Renal pelvis (tissue), 12 donors: ENCODE measurements at places on chromosomes 4 and X. TPM values are rescaled to one million over a fixed set of nuclear protein-coding genes. Genes with fewer than 3 reads are reported as not detected.

Gene MAGEA2B
- polyA plus RNA-seq: not detected

Gene MAGED4B
- 85.4 TPM for polyA plus RNA-seq

Gene LRIT3
- polyA plus RNA-seq: 0.99 TPM

Gene DCLK2
- 12.7 TPM for polyA plus RNA-seq

Gene BCOR
- 53.9 TPM for polyA plus RNA-seq

Gene DNAAF6
- polyA plus RNA-seq: 0.10 TPM

Gene RHOXF2
- polyA plus RNA-seq: 0.13 TPM

Gene GPRASP1
- 16.3 TPM for polyA plus RNA-seq

Gene NHS
- 26.8 TPM for polyA plus RNA-seq

DNA sequence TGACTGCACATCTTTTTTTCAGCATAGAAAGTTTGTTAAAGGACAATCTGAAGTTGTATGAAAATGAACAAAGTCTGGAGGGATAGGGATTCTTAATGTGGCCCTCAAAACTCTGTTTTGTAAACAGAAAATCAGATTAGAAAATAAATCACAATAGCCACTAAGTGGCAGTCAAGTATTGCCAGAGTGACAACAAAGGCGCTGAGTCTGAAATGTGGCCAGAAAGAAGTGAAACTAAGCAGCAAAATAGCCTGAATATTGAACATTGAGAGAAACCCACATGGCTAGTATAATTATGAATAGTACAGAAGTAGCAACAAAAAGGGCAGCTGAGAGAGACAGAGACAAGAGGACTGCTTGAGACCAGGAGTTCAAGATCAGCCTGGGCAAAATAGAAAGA, 81.1 kb upstream of the CT45A1 start:
- no peak for DNase-seq

GRCh38 chrX:103687696-103688201, 1.2 kb upstream of the MORF4L2 start:
- DNase-seq: peak; percentile 88

DNA sequence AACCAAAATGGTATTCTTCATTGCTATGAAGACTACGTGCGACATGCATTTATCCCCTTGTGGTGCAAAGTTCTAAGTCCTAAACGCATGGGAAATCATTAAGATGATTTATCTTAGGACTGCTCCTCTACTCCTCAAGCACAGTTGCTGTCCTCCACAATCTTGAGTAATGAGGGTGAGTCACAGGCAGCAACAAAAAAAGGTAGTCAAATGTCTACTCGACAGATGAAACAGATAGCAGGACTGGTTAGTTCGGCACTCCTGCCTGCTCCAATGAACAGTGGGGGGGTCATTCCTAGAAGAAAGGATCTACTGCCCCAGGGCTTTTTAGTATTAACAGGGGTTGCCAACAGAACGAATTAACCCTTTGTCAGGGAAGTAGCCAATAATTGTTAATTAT, 233.7 kb upstream of the FGF13 start:
- DNase-seq: no peak

- peak; percentile 16 for DNase-seq
Observed at GRCh38 chr4:184471881-184472613, 2.3 kb downstream of the IRF2 start.

DNA sequence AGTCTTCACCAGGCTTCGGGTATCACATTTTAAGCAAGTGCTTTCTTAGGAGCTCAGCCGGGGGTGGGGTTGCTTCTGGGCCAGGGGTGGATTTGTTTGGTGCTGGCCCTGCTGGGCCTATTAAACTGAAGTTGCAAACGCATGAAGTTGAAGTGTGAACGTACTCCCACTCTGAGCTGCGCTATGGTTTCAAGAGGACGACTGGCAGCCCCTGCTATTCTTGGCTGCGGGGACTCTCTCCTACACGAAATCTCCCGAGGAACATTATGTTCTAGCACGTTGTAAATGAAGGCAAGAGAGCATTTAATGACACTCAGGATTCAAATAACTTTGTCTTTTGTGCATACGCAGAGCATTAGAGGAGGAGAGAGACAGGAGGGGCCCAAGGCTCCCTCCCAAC, 401.3 kb upstream of the BOD1L1 start:
- no peak for DNase-seq

DNA sequence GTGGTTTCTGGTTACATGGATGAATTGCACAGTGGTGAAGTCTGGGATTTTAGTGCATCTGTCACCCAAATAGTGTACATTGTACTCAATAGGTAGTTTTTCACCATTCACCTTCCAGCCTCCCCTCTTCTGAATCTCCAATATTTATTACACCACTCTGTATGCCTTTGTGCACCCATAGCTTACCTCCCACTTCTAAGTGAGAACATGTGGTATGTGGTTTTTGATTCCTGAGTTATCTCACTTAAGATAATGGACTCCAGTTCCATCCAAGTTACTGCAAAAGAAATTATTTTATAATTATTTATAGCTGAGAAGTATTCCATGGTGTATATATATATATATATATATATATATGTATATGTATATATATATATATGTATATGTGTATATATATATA, 155.8 kb downstream of the HHIP start:
- no peak for DNase-seq

DNA sequence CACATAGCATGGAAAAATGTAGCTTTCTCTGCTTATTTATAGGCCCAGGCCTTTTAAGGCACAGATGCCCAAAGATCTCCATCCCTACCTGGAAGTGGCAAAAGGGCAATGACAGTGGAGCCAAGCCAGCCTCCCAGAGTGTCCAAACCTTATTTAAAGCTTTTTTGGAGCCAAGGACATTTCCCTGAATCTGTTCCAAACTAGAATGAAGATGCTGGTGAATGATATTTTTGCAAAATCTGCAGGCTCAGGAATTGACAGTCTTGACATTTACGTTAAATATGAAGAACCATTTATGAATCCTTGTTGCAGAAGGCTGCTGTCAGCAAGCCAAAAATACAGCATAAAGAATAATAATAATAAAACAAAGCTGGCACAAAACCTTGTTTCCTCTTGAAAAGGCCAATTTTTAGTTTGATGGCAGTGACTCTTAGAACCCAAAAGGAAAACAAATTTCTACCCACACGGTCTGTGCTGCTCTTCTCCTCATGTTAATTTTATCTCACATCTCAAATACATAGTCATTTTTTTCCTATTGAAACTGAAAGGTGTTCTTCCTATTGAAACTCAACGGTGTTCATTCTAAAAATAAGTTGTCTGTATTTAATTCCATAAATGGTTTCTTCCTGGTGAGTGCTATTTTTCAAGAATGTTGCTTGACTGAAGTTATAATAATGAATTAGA, 206.3 kb upstream of the TBL1X start:
- no peak for DNase-seq

DNA sequence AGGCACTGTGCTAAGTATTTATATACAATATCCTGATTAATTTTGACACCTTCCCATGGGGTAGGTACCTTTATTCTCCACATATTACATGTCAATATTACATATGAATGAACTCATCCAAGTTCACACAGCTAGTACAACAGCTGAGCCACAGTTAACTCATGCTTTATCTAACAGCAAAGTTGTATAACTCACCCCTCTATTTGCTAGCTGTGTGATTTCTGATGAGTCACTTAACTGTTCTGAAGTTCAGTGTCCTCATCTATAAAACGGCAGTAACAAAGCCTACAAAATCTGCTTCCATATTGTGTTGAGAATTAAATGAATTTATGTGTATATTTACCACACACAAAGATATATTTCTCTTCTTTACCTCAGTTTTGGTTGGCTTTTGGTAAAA, 48.2 kb upstream of the KDR start:
- no peak for DNase-seq

- no peak for DNase-seq
Observed at GRCh38 chr4:67037504-67038227, 507.6 kb downstream of the CENPC start.

- no peak for DNase-seq
Observed at GRCh38 chr4:133188433-133189146, 39.5 kb downstream of the PCDH10 start.
